ENCODE measurements at places on chromosomes 5 and 9.
A peak's percentile ranks its signal among the peaks of the same experiment; 100 is the strongest.

DNA sequence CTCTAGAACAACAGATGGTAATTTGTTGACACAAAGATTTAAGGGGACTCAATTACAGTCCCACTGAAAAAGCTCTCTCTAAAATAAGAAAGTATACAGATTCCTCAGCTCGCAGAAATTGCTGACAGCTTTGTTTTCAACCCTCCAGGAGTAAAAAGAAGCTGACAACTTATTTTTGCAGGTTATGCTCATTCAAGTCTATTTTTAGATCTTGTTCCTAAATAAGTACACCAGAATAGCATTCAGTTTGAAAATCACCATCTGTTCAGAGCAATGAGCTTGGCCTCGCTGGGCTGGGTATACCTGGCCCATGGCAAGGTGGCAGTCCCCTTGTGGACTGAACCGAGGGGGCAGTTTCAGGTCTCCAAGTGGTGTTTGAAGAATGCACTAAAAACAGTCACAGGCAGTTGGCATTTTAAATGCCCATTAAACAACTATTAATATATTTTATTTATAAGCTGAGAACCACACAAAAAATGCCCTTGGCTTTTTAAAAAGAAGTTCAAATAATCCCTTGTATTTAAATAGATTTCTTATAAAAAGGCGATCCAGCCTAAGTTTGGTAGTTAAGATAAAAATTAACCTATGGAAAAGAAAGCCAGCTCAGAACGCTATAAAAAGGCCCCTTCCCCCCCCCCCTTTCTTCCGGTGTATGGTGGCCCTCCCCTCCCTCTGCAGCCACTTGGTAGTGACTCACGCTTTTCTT is 169.2 kb downstream of the AUH start:
- peak overlapping the region; percentile 50 for H3K4me3 ChIP-seq
- H3K36me3 ChIP-seq: no peaks in the 10 kb centered on the region
- peak overlapping the region; percentile 98 for H3K27ac ChIP-seq
- H3K27me3 ChIP-seq: no peaks in the 10 kb centered on the region

DNA sequence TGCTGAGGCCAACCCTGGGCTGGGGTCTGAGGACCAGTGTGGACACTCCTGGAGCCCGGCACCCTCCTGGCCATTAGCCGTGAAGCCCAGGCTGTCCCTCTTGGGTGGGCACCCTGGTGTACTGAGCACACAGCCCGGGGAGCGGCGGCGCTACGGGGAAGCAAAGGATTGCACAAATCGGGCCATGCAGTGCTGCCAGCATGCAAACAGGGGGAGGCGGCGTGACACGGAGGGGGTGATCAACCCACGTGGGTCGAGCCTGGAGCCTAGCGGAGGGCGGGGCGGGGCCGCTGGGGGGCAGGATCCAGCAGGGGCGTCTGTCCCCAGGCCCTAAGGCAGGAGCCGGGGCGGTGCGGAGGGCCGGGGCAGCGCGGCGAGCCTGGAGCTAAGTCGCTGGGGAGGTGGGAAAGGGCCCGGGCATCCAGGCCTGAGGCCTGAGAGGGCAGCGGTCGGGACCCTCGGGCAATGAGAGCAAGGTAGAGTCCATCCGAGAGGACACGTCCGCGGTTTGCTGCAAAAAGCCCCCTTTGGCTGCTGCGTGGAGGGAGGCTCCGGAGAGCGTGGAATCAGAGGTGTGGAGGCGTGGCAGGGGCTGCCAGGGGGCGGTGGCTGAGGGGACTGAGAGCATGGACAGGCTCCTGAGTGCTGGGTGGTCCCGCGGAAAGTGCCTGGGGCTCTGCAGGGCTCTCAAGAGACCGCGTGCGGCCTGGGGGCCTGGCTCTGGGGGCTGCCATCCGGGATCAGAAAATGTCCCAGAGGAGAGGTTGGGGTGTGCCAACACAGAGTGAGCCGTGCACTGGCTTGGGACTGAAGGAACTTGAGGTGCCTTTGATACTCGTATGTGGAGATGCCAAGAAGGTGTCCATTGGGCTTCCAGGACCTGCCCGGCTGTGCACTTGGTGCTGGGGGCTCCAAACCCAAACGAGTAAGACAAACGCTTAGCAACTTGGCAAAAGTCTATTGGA is 94.2 kb downstream of the BARX1 start:
- H3K4me1 ChIP-seq: no peaks in the 10 kb centered on the region
- DNase-seq: no peak
- no peaks in the 10 kb centered on the region for H3K27me3 ChIP-seq
- no peak overlapping the region for H3K27ac ChIP-seq

DNA sequence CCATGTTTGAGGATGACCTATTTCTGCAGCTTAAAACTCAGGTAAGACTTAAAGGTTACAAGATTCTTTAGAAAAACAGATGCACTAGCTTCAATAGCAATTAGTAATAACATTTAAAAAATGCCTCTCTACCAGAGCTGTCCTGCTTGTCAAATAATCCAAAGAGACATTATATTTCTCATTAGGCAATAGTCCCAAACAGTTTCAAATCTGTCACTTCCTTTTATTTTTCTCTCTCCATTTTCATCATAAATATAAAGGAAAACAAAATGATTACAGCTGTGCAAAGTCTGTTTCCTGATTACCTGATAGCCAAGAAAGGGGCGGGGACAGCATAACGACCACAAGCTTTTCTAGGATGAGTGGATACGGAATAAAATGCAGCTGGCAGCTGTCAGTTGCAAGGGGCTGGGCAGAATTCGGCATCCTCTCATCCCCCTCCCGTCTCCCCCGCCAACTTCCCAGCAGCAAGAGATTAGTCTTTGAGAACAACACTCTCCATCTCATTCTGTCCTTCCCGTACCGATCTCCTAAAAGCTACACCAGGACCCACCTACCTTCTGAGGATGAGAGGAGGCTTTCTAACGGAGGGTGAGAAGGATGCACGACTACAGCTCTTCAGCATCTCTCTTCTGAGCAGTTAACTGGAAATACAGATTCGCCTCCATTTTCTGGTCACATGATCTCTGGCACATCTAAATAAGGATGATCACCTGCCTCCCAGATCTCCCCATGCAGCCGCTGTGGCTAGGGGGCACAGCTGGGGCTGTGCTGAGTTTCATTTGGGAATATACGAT is 72.5 kb upstream of the PCA3 start:
- peaks cover 5% of the 10 kb centered on the region for H3K4me1 ChIP-seq
- no peak for DNase-seq
- no peaks in the 10 kb centered on the region for H3K27me3 ChIP-seq
- no peaks in the 10 kb centered on the region for H3K36me3 ChIP-seq
- peak overlapping the region; percentile 51 for H3K4me3 ChIP-seq

- no peak overlapping the region for H3K4me3 ChIP-seq
- DNase-seq: no peak
Observed at GRCh38 chr5:94672746-94673145, 54.3 kb downstream of the SLF1 start.

GRCh38 chr5:58972301-58972700 is 389.4 kb downstream of the RAB3C start:
- no peak for DNase-seq
- no peak overlapping the region for H3K27ac ChIP-seq
- H3K4me1 ChIP-seq: no peaks in the 10 kb centered on the region
- no peaks in the 10 kb centered on the region for H3K27me3 ChIP-seq
- H3K4me3 ChIP-seq: no peak overlapping the region
- H3K36me3 ChIP-seq: peaks cover 39% of the 10 kb centered on the region

DNA sequence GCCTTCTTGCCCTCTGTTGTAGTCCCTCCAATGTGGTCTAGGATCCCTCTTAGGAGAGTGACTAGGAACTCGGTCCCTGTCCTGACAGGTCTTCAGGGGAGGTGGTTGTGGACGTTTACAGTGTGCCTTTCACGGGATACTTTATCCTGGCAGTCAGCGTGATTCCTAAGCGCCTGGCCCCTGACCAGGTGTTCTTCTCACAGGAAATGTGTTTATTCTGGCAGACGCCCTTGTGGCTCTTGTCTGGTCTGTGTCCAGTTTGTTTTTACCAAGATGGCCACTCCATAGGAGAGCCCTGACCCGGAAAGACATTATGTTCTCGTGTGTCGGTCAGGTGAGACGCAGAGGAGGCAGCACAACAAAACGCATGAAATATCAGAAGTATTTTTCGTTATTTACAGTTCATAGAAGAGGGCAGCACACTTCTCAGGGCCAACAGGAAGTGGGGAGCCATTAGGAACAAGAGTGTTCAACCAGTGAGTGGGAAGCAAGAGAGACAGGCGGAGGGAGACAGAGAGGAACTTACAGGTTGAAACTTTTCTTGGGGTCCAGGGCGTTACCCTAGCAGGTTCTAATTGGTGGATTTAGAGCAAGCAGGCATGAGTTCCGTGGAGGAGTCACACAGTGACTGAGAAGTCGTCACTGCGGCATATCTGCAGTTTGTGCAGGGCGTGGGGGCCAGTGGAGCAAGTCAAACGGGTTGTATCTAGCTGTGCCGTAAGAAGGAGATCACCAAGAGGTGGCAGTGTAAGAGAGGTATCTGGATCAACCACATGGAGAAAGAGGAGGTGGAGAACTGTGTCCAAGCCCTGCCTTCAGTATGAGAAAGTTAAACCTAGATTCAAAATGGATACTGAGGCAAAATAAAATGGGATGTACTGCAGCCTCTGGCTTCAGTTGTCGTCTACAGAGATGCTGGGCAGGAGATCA is 412.9 kb downstream of the ZSWIM6 start:
- H3K36me3 ChIP-seq: no peaks in the 10 kb centered on the region
- H3K27ac ChIP-seq: no peak overlapping the region
- DNase-seq: no peak
- no peaks in the 10 kb centered on the region for H3K4me1 ChIP-seq
- H3K4me3 ChIP-seq: no peak overlapping the region
- no peaks in the 10 kb centered on the region for H3K27me3 ChIP-seq

GRCh38 chr5:66814146-66814991 is 218.2 kb downstream of the MAST4 start:
- H3K4me1 ChIP-seq: no peaks in the 10 kb centered on the region
- H3K27me3 ChIP-seq: no peaks in the 10 kb centered on the region
- H3K36me3 ChIP-seq: no peaks in the 10 kb centered on the region
- DNase-seq: no peak

- no peak for DNase-seq
- peaks cover 20% of the 10 kb centered on the region for H3K4me1 ChIP-seq
- no peak overlapping the region for H3K27ac ChIP-seq
- H3K4me3 ChIP-seq: no peak overlapping the region
Observed at GRCh38 chr5:179261301-179262125, 83.7 kb downstream of the ADAMTS2 start.

GRCh38 chr9:111621895-111622480 is 9.1 kb upstream of the DNAJC25 start:
- H3K27me3 ChIP-seq: no peaks in the 10 kb centered on the region
- DNase-seq: no peak
- peaks cover 20% of the 10 kb centered on the region for H3K4me1 ChIP-seq
